Bone marrow (tissue), 2 donors: ENCODE measurements at places on chromosomes 2 and 18.

GRCh38 chr18:25125680-25126079, 226.3 kb downstream of the ZNF521 start:
- no peak for DNase-seq

DNA sequence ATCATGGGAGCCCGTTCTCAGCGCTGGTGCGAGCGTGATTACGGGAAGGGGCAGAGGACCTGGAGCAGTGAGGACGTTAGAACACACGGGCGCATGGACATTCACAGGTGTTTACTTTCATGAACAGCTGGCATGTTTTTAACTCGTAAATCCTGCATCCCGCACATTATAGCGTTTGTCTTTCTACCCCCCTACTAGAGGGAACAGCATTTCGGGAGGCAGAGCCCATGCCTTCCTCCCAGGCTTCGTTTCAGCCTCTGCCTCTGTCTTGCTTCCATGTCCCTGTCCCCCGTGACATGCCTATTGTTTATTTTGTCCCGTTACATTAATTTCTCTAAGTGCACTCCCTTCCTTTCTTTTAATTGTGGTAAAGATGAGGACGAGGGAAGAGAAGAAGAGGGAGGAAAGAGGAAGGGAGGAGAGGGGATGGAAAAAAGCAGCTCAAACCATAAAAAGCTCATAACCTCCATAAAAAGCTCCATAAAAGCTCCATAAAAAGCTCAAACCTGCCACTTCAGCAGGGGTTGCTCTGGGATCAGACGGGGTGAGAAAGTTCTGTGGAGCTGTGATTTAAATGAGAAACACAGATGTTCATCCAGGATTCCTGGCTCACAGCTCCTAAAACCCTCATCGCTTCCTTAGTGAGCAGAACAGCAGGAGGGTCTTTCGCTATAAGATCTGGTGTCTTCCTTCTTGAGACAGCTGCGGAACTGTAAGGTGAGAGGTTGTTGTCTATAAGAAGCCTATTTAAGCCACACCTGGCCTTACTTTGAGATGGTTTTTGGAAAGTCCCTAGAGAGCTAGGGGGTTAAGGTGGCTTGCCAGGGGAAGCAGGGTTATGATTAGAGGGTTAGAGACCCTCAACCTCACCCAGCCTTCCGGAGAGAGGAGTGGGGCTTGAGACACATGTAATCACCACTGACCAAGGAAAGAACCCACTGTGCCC, 66.6 kb upstream of the SNTG2 start:
- DNase-seq = no peak

DNA sequence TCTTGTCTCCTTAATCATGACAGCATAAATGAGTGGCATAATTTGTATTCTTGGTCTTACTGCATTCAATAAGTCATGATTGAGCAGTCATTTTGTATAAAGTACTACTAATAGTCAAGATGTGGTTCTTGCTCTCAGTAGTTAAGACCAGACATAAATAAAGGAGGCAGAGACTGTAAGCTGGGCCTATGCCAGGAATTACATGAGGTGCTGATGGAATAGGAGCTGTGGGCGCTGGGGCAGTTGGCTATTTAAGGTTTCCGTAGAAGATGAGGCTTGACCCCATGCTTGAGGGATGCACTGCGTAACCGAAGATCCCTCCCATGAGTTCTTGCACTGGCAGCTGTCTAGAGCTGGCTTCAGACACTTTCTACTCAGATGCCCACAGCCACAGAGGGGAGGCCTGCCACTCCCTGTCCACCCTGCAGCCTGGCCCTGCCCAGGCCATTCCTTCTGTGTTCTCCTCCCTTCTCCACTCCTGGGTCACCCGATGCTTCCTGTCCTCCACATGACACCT, 150.9 kb upstream of the REV1 start:
- DNase-seq = no peak

- no peak for DNase-seq
Observed at GRCh38 chr18:53883771-53884170, 340.7 kb downstream of the MBD2 start.

GRCh38 chr2:80852808-80853139, 548.2 kb upstream of the LRRTM1 start:
- no peak for DNase-seq

DNA sequence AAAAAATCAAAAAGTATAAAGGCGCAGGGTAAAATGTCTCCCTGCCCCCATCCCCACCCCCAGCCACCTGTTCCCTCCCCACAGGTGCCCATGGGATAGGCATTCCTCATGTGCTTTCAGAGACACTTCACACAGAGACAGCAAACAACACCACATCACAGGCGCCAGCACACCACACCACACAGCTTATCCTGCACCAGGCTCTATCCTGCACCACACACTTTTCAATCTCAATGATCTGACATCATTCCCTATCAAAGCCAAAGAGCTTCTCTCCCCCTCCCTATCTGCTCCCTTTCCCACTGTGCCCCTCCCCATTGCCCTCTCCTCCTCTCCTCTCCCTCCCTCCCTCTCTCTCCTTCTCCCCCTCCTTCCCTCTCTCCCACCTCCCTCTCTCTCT, 15.5 kb downstream of the FAM178B start:
- no peak for DNase-seq

- DNase-seq = no peak
Observed at GRCh38 chr2:120754067-120754960, 18.6 kb downstream of the GLI2 start.

GRCh38 chr2:239285071-239285931, 115.5 kb downstream of the HDAC4 start:
- DNase-seq = peak; percentile 13

- no peak for DNase-seq
Observed at GRCh38 chr2:15664273-15665066, 72.8 kb downstream of the DDX1 start.

GRCh38 chr2:241007880-241008710, 9.7 kb downstream of the SNED1 start:
- DNase-seq = no peak

- DNase-seq = no peak
Observed at GRCh38 chr2:128519517-128520215, 201.0 kb upstream of the HS6ST1 start.

DNA sequence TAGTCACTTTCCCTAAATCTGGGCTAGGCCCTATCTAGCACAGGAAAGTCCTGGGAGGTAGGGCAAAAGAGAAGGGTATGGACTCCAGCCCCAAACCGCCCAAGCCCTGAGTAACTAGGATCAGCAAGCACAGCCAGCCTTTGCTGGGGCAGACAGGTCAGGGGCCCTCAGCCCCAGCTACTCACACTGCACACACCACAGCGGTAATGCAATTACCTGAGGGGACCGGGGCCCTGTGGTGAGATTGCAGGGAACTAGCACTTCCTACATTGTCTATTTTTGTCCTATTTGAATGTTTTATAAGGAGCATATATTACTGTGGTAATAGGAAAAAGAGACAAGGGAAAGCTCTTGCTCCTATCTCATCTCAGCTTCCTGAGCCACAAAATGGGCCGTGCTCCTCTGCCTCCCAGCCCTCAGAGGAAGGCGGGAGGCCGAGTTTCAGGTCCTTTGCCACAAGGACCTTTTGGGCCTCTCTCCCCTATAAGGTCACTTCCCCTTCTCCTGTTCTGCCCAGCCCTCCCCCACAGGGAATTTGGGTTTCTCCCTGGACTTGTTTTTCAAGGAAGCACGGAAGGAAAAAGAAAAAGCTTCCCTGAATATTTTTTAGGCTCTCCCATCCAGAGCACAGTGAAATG, 20.5 kb downstream of the RAB11FIP5 start:
- DNase-seq = no peak

DNA sequence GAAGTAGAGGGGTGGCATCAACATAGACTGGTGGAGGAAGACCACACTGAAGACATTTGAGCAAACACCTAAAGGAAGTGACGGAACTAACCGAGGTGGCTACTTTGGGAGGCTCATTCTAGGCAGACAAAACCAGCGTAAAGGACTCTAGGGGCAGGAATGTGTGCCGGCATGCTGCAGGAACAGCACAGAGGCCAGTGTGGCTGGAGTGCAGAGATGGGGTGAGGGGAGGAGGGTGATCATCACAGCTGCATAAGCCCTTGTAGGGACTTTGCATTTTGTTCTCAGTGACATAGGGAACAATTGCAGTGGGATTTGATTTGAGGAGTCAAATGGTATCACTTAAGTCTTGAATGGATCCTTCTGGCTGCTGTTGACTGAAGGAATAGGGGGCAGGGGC, 253.5 kb downstream of the NCKAP5 start:
- DNase-seq = no peak

GRCh38 chr2:107437807-107438206, 388.9 kb upstream of the RGPD4 start:
- DNase-seq = no peak

DNA sequence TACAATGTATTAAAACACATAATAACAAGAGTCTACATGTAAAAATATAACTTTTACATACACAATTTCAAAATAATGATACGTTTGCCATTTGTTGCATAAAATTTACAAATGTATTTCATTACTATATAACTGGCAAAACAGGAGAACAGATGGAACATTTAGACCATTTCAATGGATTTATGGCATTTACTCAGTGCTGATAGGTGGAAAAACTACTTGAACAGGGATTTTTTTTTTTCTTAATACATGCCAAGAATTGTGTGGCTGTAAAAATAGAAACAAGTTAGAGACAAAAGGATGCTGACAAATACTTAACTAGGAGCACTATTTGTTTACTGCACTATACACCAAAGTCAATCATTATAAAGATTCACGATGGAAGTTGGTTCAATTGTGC, 266.8 kb upstream of the CCDC68 start:
- DNase-seq = no peak

DNA sequence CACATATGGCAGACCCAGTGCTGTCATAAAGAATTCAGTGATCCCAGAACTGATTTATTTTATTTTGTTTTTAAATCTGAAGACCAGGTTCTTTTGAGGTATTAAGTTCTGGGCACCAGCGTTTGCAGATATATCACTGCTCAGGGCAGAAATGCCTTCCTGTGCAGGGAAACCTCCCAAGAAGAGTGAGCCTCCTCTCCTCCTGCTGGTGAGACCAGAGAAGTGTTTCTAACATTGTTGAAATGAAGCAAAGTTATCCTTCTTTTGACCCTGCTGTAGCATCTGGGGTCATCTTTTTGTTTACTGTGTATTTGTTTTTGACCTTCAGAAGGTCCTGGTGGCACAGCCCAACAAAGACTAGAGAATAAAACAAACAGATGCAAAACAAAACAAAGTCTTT, 94.0 kb downstream of the AQP4 start:
- no peak for DNase-seq

DNA sequence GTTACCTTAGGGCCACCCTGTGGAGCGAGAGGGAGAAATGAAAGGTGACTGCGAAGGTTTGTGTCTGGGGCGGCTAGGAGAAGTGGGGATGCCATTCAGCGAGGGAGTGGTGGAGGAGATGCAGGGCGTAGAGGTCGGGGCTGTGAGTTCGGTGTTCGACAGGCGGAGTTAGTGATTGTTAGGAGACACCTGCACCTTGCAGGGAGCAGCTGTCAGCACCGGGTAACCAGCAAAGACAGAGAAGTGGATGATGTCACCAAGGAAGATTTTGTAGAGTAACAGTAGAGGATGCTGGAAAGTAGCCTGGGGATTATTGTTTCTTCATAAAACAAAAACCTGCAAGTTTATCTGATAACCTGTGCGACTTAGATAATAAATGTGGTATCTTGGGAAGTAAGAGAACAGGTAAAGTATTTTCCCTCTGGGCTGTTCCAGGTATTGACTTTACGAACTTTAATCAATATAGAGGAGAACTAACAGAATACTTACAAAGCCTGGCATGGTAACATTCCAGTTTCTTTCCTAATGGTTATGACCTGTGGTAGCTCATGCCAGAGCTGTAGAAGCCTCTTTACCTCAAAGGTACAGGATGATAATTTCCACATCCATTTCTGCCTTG, 63.8 kb downstream of the SPTBN1 start:
- DNase-seq = no peak

DNA sequence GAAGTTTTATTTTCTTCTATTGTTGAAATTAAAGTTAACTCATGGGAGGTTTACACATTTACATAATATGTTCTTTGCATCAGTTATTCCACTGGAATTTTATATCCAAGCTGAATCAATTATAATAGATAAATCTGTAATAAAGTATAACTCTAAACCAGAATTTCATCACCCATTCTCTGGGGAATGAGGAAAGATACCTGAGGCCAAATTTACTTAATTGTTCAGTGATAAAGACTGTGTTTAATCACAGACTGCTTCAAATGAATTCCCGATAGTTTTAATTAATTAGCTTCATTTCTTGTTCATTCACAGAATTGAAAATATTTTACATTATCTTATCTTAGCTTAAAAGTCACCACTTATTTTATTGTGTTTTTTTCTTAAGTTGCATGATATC, 562.5 kb downstream of the ERBB4 start:
- DNase-seq = no peak

DNA sequence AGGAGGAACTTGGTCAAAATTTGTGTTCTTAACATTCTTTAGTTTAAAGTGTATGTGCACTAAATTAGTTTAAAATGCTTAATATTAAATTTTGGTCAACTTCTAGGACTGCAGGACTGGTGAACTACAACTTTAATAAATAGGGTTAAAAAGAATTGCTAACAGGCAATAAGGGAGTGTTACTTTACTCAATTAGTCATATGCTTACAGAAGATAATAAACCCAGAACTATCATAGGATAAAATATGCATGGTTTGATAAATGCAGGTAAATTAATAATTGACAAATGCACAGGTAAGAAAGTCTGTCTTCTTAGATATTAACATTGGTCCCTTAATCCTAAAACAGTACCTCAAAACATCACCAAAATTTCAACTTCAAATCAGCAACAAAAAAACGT, 20.6 kb downstream of the FARSB start:
- DNase-seq = no peak

- no peak for DNase-seq
Observed at GRCh38 chr18:10923141-10923540, 226.2 kb downstream of the PIEZO2 start.

DNA sequence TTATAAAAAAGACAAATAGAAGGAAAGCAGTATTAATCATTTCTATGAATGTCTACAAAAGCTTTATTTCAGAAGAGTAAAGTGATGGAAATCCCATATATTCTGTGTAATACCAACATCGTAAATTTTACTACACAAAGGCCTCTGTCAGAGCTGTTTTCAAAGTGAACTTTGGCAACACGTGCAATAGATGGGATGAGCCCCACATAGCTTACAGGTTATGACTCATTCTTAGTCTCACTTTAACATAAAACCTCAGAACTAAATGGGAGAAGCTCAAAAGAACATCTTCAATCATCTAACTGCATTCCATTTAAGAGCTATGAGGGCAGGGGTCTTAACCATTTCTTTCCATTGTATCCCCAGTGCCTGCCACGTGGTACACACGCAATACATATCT, 11.5 kb downstream of the VPS4B start:
- DNase-seq = no peak

DNA sequence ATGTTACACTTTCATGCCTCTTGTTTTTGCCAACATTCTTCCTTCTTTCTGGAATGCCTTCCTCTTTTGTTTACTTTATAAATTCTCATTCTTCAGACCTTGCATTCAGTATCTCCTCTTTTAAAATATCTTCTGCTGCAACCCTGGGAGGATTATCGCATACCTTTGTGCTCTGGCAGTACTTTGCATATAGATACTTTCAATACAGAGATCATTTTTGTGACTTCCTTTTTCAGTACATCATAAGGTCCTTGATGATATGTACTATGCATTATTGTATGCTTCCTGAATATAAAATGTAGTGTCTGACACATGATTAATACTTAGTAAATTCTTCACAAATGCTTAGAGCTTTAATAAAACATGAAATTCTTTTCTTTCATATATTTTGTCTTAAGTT, 538.7 kb downstream of the TRIB2 start:
- DNase-seq = no peak
